ENCODE measurements at places on chromosomes 5 and 9. TPM values are rescaled to one million over a fixed set of nuclear protein-coding genes. Genes with fewer than 3 reads are reported as not detected.

DNA sequence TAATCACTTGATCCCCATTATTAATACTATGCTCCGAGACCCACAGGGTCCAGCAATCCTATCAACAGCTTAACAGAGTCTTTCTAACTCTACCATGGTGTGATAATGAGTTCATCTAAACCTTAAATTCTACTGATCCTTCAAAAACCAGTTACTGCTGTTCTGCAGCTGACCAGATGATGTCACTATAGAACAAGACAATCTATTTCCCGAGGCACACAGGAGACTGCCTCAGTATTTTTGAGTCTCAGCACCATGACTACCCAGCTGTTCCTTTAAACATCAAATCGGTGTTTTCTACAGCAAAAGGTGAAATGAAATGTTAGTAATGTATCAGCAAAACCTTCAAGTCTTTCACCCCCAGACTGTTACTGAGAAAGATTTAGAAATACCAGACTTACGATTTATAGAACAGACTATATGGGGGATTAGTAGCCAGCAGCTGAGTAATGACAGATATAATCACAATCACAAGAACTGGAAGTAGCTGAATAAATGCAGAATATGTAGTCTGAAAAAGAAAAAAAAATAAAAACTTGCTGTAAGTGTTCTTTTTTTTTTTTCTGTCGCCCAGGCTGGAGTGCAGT lies 16.9 kb downstream of the DNAJC18 start:
- peak; percentile 33 for DNase-seq

DNA sequence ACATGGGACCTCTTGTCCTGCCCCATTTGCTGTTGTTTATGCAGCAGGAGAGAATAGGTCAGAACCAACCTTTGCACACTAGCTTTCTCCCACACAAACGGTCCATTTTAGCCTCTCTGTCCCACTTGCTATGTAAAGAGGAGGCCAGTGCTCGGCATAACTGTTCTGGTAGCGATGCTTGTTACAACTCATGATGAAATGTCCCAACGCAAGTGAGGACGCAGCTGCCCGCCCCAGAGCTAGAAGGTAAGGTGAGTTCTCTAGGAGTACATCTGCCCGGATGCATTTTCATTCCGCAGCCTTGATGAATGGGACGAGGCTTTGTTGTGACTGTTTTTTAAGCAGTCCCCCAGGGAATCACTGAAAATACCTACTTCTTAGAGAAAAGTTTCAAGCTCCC lies 14.1 kb downstream of the S1PR3 start:
- DNase-seq = no peak

DNA sequence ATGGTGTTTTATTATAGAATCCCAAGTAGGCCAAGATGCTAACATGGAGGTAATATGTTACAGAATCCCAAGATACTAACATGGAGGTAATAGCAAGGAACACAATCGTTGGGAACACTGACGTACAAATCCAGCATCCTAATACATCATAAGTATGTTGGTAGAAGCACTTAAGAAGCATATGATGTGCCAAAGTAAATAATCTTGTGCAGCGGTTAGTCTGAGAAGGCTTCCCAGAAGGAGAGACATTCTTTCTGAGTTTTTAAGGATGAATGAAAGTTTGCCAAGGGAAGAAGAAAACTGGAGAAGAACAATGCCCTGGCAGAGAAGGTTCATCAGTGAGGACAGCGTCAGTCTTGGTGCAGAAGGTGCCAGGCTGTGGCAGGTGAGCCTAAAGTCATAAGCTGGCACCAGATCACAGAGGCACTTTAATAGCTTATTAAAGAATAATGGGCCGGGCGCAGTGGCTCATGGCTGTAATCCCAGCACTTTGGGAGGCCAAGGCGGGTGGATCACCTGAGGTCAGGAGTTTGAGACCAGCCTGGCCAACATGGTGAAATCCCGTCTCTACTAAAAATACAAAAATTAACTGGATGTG lies 294.5 kb upstream of the PIK3R1 start:
- peak; percentile 18 for DNase-seq

FAM163B gene
- total RNA-seq = not detected

DNA sequence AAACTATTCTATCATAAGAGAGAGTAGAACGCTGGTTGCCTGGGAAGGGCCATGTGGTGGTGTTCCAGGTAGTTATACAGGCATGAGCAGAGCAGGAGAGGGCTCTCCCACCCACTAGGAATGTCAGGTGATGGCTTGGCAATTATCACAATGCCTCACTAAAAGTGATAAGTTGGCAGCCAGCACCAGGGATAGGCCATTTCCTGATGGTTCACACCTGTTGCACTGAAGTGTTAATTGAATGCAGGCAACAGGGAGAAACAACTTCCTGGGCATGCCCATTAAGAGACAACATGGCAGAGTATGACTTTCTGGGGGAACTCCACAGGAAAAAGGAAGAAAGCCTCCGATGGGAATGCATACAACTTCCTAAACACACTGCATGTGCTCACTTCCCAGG lies 593.2 kb downstream of the ELAVL2 start:
- no peak for DNase-seq

DNA sequence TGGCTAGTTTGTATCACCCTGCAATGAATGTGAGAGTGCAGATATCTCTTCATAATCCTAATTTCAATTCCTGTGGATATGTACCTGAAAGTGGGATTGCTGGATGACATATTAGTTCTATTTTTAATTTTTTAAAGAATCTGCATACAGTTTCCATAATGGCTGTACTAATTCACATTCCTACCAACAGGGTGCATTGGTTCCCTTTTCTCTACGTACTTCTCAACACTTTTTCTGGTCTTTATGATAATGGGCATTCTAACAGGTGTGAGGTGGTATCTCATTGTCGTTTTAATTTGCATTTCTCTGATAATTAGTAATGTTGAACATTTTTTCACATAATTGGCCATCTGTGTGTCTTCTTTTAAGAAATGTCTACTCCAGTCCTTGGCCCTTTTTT lies 927.5 kb downstream of the DTWD2 start:
- no peak for DNase-seq

GRCh38 chr9:134552349-134552990 lies 89.1 kb upstream of the COL5A1 start:
- DNase-seq = no peak

DNA sequence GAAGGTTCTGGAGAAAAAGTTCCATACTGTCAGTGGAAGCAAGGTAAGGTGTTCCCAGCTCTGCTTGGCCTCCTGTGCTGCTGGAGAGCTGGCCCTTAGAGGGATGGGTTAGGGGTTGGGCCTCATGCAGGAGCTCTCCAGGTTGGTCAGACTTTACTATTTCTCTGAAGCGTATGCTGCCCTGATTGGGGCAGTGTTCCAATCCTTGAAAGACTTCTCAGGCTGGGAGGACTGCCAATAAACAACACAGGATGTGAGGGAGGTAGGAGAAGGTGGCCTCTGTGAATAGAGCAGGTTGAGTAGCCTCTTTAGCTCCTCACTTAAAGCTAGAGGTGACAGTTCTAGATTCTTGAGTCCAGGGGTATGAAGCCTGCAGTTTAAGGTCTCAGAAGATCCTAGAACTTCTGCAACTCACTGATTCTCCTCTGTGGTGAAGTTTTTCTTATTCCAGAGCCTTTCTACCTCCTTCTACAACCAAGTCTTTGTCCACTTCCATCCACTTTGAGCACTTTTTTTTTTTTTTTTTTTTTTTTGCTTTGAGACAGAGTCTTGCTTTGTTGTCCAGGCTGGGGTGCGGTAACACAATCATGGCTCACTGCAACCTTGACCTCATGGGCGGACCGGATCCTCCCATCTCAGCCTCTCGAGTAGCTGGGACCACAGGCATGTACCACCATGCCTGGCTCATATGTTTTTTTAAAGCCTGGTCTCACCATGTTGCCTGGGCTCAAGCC lies 3.0 kb downstream of the HNRNPAB start:
- DNase-seq = peak; percentile 81

GRCh38 chr5:155697236-155697635 lies 629.7 kb upstream of the SGCD start:
- DNase-seq = no peak

DNA sequence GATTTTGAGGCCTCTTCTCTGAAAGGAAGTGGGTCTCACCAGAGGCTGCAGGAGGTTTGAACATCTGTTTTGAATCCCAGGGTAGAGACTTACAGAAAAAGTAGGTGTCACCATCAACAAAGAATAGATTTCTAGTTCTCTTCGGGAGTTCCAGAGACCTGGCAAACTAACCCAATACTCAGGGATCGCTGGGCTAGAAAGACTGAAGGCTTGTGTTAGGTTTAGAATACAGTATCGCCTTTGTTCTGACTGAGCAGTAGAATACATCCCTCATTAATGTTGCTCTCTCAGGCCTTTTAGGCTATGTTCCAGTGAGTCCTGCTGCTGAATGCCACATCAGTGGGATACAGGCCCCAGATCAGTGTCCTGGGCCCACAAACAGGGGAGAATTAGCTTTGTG lies 27.2 kb downstream of the RUSC2 start:
- no peak for DNase-seq

DNA sequence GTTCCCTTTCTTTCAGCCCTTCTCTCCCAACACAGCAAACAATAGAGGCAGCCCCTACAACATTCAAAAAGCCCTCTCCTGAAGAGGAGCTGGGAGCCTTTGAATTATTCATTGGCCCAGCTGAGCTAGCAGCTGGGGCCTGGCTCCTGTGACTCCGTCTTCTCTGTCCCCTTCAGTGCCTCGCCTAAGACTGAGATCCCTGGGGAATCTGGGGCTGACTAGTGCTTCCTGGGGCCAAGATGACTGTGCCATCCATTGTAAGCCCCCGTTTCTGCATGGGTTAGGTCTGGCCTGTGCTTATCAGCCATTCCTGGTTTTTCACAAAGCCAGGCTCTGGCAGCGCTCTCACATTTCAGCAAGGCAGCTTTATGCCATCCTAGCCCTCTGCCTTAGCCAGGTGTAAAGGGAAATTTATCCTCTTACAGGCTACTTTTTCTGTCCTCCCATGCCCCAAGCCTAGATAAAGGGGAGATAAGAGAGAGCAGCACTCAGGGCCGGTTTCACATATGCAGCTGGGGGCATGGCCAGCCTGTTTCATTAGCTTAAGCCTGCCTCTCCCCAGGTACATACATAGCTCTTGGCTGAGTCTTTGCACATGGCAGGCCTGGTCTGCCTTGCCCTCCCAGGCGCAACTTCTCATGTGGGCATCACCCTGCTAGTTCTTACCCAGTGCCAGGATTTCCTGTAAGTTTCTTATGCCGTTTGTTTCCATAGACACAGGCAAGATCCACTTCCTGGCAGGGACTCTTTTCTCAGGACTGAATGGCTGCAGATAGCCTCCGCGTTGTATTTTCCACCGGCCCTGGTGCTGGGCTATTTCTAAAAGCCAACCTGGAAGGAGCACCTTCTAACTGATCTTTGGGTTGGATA lies 15.8 kb downstream of the PTPA start:
- DNase-seq = no peak

ST8SIA4 gene
- total RNA-seq = 0.80 TPM

CCL21 gene
- 24.5 TPM for total RNA-seq

DAPK1 gene
- total RNA-seq = 13.9 TPM

IZUMO3 gene
- total RNA-seq = not detected

GRCh38 chr9:71766663-71767062 lies 1.6 kb downstream of the CEMIP2 start:
- DNase-seq = no peak

CNOT6 gene
- 18.4 TPM for total RNA-seq

ITK gene
- total RNA-seq = 2.2 TPM

DNA sequence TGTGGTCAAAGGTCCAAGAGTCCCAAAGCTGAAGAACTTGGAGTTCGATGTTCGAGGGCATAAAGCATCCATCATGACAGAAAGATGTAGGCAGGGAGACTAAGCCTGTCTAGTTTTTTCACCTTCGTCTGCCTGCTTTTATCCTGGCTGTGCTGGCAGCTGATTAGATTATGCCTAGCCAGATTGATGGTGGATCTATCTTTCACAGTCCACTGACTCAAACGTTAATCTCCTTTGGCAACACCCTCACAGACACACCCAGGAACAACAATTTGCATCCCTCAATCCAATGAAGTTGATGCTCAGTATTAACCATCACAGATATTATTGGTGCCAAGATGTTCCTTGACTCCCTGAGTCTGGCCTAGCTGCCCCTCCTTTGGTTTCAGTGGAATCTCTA lies 530.8 kb upstream of the CLINT1 start:
- DNase-seq = no peak
